Epithelial cell of prostate (primary cell): ENCODE measurements at places on chromosomes 5 and 9.

- no peak for DNase-seq
These were observed 835 bp downstream of the SRA1 start for GRCh38 chr5:140556438-140556837.

- no peak for DNase-seq
These were observed 94.3 kb upstream of the EMB start for GRCh38 chr5:50535393-50535792.

GRCh38 chr5:149618581-149619248 lies 37.4 kb downstream of the ARHGEF37 start:
- DNase-seq, result peak; percentile 98

GRCh38 chr5:175718401-175719108 lies 60.7 kb downstream of the HRH2 start:
- DNase-seq, result no peak

DNA sequence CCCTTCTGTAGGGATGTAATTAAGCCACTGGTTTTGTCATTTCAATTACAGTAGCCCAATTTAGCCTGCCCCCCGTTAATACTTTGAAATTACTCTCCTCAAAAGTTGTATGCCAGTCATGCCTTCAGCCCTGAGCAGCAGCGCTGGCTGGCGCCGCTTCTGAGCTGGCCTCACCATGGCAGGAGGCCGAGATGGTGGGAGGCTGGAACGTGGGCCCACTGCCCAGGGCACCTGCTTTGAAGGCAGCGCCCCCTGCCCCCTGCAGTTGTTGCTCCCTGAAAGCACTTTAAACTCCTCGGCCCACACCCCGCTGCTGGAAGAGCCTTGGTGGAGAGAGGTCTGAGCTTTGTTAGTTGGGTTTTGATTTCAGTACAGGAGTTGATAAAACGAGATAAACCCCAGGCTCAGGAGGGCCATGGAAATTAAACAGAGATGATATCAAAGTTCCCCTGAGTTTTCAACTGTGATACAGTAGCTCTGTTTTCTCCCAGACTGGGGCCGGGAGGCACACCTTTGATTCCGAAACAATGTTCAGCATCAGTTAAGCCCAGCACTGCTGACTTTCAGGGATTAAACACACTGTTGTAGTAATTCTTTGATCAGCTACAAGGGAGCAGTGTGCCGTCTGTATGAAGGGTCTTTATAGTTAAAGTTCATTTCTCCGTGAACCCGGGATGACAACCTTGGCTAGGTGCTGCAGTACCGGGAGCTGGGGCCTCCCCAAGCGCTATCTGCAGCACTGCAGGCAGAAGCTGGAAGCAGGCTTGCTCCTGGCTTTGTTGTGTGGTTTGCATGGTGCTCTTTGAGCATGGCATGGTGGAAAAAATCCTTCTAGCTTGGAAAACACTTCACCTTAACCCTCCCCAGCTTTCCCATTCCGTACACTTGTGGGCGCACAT lies 9.5 kb downstream of the MVB12B start:
- no peak for DNase-seq

DNA sequence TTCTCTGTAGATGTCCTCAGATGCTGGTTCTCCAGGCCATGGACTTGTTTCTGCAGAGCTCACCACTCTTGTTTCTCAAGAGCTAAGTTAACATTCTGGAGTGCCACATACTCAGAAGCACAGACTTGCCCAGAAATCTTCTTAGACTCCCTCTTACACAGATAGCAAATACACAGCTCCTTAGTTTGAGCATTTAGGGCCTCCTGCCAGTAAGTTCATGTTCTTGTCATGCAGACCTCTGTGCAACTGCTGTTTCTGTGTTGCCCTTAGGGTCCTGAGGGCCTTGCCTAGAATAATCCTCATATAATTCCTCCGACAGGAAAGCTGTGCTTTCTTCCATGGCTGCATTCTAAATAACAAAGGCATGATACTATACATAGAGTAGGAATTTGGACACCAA lies 1.3 kb upstream of the PTPDC1 start:
- DNase-seq, result no peak

GRCh38 chr9:114990901-114991300 lies 60.5 kb upstream of the TNFSF8 start:
- DNase-seq, result no peak

GRCh38 chr5:56050551-56051255 lies 55.9 kb upstream of the IL6ST start:
- DNase-seq, result no peak

DNA sequence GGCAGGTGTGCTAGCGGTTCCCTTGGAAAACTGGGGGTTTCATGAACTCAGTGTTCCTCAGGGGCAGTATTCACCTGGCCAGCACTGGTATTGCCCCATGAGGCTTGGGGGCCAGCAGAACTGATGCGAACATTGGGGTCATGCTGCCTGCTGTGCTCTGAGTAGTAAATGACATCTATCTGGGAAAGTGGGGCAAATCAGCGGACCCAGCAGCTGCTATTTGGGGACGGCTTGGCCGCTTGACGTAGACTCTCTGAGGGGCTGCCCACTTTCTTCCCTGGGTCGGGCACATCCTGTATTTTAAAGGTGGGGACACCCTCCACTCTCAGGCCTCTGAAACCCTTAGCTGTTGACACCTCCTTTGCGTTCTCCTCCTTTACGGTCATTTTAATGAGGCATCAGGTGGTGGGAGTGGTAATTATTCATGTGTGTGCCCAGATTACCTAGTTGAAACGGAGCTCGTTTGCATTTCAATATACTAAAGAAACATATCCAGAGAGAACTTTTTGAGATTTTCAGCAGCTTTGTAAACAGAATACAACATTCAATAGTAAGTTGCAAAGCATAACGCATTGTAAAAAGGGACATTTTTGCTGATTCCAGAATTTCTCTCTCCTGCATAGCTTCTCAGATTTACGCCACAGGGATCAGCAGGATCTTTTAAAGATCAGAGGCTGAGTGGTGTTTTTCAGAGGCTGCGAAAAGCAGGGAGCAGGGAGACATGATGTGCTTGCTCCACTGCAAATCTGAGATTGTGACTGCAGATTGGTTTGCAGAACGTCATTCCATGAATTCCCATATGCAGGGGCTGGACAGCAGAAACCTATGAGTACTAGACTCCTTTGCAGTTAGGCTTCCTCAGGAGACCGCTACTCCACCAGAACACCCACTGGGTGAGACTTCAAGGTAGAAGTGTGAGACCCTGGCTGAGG lies 56.8 kb upstream of the ZFR start:
- no peak for DNase-seq

- DNase-seq, result no peak
These were observed 1695.4 kb upstream of the WWC1 start for GRCh38 chr5:166596043-166596442.

DNA sequence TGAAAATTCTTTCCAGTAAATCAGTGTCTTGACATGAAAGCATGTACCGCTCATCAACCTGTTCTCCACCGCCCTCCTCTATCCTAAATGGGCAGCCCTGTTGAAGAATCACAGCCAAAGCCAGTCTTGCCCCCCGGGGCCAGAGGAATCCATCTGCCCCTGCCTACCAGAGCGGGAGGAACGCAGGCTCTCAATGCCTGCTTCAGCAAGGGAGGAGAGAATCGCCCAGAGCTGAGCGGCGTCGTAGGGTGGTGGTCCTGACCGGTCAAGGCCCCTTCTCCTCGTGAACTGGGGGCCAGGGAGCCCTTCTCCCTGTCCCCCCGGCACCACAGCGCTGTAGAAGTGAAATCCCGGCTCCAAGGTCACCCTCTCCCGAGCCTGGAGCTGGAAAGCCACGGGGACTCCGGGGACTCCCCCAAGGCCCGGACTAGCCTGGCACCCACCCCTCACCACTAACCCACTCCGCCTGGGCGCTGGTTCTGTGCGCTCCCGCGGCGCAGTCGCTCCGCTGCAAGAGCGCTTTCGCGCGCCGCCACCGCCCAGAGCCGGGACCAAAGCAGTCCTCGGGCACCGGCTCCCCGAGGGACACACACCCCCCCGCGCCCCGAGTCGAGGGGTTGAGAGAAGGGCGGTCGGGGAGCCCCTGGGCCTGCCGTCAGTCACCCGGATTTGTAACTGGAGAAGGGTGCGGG lies 718 bp upstream of the TMEM215 start:
- DNase-seq, result no peak
